ENCODE measurements at places on chromosomes 16 and 17.

DNA sequence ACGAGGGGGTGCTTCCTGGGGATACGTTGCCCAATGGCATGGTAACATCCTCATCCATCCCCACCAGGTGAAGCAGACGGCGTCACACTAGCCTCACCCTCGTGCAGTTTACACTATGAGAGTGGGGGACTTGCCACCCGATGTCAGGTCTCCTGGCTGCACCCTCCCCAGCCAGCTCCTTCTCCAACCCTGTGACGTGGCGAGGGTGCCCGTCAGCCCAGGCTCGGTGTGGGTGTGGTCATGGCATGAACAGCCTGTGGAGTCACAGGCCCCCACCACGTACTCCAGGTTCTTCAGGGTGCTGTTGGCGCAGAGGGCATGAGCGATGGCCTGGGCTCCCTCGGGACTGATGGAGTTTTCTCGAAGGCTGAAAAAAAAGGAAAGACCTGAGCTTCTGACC lies 28.3 kb downstream of the NLRC3 start:
- DNase-seq, result no peak

GRCh38 chr17:50204431-50204830 lies 3.0 kb upstream of the COL1A1 start:
- DNase-seq, result no peak

- no peak for DNase-seq
Observed at GRCh38 chr17:33628500-33629346, 335.6 kb upstream of the ASIC2 start.

GRCh38 chr17:56847106-56847505 lies 13.2 kb downstream of the DGKE start:
- DNase-seq, result no peak

- no peak for DNase-seq
Observed at GRCh38 chr17:17258011-17258410, 21.0 kb upstream of the FLCN start.

DNA sequence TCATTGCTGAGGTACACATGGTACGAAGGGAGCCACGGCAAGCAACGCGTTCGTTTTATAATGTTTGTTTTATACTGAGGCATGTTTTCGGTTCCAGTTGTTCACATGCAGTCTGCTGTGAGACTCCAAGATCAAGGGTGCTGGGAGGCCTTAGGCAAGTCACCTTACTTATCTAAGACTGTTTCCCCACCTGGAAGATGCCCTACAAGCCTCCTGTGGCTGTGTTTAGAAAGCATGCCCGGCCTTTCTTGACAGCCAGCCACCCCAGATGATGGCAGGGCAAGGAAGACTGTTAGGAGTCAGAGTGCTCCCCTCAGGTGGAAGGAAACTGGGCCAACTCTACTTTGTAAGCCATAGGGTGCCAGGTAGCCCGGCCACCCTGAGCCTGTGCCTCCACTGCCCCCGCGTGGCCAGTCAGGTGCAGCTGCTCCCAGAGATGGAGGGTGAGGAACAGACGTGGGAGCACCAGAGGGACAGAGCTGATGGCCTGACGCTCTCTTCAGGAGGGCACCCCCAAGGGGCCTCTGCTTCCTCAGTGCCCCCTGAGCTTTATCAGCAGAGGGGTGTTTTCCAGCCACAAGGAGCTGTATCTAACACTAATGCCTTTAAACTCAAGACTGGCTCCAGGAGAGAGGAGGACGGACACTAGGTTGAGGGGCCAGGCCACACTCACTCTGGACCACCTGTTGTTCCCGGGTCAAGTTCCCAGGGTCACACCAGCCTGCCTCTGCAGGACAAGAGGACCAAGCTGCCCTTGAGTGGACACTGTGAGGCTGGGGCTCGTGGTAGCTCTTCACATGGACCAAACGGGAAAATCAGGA lies 5.4 kb downstream of the NAT9 start:
- DNase-seq, result peak; percentile 56

DNA sequence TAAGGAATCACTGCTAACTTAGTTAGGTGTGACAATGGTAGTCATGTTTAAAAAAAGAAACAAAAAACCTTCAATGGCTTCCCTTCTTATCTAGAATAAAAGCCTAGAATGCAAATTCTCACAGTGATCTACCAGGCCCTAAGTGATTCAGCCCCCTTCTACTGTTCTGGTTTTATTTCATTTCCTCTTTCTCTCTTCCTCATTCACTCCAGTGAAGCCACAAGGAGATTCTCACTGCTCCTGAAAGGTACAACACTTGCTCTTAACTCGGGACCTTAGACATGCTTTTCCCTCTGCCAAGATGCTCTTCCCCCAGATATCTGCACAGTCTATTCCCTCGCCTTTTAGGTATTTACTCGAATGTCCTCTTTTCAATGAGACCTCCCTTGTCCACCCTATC lies 3.7 kb downstream of the PIGS start:
- no peak for DNase-seq

GRCh38 chr17:43839670-43840108 lies 6.7 kb upstream of the MPP3 start:
- DNase-seq, result no peak

DNA sequence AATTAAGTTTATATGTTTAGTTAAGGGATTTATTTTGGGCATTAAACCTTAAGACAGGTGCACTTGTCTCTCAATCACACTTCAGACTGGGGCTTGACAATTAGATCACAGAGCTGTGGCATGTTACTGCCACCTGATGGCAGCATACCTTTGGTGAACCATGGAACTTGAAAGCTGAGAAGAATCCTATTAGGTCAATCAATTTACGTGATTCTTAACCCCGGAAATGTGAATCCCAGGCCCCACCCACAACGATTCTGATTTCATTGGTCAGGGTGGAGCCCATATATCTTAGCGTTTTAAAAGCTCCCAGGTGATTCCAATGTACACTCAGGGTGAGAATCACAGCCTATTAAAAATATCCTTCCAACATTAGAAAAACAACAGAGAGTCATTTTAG lies 91.0 kb downstream of the GSG1L start:
- no peak for DNase-seq

Measured in T-helper 22 cell (primary cell).